ENCODE measurements at places on chromosomes 2 and 18. TPM values are rescaled to one million over a fixed set of nuclear protein-coding genes. Genes with fewer than 3 reads are reported as not detected.

The SLC23A3 gene
- 0.53 TPM for polyA plus RNA-seq

The DSG1 gene
- not detected for polyA plus RNA-seq

The YPEL5 gene
- 116 TPM for polyA plus RNA-seq

The UGT1A6 gene
- not detected for polyA plus RNA-seq

DNA sequence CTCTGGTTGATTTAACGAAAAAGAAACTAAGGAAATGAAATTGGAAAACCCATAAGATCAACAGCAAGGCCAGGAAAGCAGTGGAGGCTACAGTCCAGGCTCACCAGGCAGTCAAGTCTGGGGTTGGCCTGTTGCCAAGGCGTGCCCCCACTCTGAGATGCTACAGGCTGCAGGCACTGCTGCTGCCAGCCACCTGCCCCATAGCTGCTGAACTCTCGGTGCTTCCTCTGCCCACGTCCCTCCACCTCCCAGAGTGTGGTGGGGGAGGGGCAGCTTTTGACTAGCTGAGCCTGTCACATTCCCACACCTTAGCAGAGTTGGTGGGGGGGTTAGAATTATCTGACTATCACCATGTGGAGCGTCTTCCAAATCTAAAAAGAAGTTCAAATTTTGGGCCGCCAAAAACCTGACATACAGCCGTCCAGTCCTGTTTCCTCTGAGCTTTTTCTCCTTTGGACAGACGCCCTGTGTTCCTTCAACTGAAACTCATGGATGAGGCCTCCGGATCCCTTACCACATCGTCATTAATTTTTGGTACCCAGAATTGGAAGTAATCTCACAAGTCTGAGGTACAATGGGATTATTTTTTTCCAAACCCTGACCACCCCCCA is 3.9 kb upstream of the SH3RF3 start:
- DNase-seq: no peak

DNA sequence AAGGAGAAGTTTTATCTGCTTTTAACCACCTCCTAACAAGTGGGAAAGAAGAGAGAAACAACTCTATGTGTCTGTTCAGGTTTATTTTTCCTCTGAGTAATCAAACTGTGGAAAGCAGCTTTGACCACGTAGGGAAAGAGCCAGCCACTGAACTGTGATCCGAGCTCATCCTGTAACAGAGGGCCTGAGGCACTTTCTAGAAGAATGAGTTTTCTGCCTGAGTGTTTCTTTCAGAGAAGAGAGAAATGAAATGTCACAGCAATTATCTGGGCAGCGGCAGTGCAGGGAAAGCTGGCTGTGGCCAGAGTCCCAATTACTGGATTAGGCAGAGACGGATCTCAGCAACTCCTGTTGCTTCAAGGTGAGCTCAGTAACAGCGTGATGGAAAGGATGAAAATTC is 151.9 kb downstream of the CD226 start:
- peak; percentile 7 for DNase-seq

- no peak for DNase-seq
Observed at GRCh38 chr2:197628043-197628500, 47.3 kb downstream of the RFTN2 start.

- DNase-seq: peak; percentile 99
Observed at GRCh38 chr2:234949762-234950434, 1.9 kb upstream of the SH3BP4 start.

- DNase-seq: no peak
Observed at GRCh38 chr2:117351396-117351795, 463.1 kb upstream of the DDX18 start.

GRCh38 chr2:111239107-111239506 is 118.4 kb downstream of the BCL2L11 start:
- no peak for DNase-seq

DNA sequence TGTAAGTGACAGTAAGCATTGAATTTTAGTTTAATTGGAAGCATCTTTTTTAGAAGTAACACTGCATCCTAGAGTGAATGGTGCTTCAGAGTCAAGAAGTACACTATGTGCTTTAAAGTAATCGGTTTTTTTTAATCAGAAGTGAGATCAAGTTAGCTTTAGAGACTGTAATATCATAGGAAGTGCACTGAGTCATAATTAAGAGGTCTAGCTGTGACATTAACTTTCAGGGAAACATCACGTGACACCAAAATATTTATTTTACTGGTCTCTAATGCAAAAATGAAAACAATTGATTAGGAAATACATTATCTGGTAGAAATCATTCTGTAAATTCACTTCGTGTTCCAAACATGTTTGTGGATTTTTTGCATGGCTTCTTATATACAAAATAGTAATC is 55.3 kb upstream of the KYNU start:
- DNase-seq: no peak
